ENCODE measurements at places on chromosomes 11 and 22.

DNA sequence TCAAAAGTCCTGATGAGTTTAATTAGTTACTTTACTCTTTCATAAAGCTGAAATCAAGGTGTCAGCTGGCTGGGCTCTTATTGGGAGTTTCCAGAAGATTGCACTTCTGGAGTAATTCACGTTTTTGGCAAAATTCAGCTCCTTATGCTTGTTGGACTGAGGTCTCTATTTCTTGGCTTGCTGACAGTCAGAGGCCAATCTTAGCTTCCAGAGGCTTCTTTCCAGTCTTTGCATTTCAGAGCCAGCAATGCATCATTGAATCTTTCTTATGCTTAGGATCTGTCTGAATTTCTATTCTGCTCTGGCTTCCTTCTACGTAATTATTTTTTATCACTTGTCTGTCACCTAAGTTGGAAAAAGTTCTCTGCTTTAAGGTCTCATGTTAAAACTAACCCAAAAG is 91.4 kb upstream of the SYN3 start:
- DNase-seq, result no peak

DNA sequence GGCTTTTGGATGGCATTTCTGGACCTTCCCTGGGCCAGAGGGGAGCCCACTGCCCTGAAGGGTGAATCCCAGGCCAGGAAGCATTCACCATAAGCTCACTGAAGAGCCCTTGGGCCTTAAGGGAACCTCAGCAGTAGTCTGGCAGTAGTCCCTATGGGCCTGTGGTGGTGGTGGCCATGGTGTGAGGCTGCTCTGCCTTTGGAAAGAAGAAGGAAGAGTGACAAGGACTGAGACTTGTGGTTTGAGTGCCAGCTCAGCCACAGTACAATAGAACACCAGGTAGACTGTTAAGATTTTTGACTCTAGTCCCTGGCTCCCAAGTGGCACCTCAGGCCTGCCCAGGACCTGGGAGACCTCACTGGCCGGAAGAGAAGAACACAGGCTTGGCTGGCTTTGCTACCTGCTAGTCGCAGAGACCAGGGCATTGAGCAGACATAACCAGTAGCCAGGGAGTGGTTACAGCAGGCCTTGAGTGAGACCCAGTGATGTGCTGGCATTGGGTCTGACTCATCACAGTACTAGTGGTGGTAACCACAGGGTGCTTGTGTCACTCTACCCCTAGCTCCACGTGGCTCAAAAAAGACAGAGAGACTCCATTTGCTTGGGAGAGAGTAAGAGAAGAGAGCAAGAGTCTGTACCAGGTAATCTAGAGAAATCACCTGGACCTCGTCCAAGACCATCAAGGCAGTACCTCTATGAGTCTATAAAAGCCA is 259.8 kb upstream of the BLID start:
- DNase-seq, result no peak

GRCh38 chr11:2899080-2899783 is 13.7 kb upstream of the CDKN1C start:
- no peak for DNase-seq

DNA sequence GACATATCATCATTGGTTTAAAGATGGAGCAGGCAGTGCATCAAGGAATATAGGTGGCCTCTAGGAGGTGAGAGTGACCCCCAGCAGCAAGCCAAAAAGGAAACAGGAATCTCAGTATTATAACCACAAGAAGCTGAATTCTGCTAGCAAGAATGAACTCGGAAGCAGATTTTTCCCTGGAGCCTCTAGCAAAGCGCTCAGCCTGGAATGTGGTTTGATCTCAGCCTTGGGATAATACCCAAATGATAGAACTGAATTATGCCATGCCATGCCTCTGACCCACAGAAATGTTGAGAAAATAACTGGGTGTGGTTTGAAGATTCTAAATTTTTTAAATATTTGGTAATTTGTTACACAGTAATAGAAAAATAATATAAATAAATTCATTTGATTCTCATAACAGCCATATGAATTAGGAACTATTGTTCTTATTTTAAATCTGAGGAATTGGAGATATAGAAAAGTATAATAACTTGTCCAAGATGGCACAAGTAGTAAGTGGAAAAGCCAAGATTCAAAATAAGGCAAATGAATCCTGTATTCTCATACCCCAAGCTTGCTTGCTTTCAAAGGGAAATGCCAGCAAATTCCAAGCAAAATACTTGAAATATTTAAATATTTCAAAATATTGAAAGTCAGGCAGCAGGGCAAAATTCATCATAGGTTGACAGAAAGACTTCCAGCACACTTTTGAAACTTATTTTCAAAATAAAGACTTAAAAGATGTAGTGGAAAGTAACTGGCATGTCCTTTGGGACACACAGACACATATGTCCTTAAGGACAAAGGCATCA is 567.4 kb downstream of the KCNA4 start:
- DNase-seq, result no peak

DNA sequence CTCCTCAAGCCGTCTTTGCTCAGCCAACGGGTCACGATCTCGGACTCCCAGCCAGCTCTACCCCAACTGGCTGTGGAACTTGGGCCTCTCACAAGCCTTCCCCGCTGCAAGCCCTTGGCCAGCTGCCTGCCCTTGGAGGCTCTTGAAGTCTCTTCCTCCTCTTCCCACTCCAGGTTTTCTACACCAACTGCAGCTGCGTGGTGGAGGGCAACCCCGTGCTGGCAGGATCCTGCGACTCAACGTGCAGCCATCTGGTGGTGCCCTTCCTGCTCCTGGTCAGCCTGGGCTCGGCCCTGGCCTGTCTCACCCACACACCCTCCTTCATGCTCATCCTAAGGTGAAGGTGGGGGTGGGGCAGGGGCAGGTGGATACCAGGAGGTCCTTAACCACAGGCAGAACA is 40.5 kb upstream of the TPBGL start:
- DNase-seq, result no peak

DNA sequence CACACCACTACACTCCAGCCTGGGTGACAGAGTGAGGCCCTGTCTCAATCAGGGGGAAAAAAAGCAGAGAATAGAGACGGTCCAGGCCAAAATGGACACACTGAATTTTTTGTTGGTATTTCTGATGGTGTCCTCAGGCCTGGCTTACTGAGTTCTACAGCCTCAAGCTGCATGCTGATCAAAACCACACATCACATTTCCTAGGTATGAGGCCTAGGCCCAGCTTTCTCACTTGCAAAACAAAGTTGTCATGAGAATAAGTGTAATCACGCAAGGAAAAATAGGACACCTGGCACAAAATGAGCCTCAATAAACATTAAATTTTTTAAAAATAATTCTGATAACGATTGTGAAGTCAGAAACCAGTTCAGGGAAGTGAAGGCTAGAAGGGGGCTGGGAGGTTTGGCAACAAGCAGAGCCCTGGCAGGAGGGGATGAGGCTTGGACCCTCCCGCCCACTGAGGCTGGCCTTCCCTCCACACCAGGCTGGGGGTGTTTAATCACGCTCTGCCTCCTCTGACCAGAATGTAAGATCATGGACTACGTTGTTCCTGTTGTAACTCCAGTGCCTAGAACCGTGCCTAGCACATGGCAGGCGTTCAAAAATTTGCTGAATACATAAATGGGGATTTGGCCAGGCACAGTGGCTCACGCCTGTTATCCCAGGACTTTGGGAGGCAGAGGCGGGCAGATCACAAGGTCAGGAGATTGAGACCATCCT is 18.1 kb downstream of the PACSIN2 start:
- DNase-seq, result no peak

GRCh38 chr11:13206086-13206640 is 71.4 kb upstream of the BMAL1 start:
- no peak for DNase-seq

GRCh38 chr22:19450363-19451175 is 3.1 kb upstream of the C22orf39 start:
- no peak for DNase-seq
